ENCODE measurements at places on chromosomes 4 and X.

GRCh38 chrX:19956306-19956705, 34.6 kb downstream of the BCLAF3 start:
- DNase-seq = no peak

GRCh38 chr4:42501624-42502401, 104.5 kb downstream of the SHISA3 start:
- peak; percentile 15 for DNase-seq

- no peak for DNase-seq
Measured at GRCh38 chrX:120725874-120726273, 96.0 kb upstream of the C1GALT1C1 start.

- DNase-seq = no peak
Measured at GRCh38 chr4:5785806-5786680, 75.0 kb downstream of the EVC start.
